ENCODE measurements at places on chromosomes 2 and 18.

DNA sequence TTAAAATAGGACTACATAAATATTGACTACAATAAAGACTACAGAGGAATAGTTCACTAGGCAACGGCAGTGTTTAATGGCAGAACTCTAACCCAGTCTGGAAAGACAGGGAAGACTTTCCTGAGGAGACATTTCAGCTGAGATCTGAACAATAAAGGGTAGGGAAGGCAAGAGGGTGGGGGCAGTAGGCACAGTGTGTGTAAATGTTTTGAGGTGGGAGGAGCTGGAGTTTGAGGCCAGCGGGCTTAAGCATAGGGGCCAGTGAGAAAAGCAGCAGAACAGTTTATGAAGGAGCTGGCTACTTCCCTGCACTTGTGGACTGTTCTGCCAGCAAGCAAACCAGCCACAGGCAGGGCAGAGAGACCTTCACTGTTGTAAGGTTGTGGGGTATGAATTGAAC, 76.6 kb upstream of the UGP2 start:
- DNase-seq = no peak

- DNase-seq = no peak
Observed at GRCh38 chr2:224958873-224959272, 83.4 kb downstream of the DOCK10 start.

- DNase-seq = no peak
Observed at GRCh38 chr2:45029215-45029614, 20.0 kb upstream of the SIX2 start.

DNA sequence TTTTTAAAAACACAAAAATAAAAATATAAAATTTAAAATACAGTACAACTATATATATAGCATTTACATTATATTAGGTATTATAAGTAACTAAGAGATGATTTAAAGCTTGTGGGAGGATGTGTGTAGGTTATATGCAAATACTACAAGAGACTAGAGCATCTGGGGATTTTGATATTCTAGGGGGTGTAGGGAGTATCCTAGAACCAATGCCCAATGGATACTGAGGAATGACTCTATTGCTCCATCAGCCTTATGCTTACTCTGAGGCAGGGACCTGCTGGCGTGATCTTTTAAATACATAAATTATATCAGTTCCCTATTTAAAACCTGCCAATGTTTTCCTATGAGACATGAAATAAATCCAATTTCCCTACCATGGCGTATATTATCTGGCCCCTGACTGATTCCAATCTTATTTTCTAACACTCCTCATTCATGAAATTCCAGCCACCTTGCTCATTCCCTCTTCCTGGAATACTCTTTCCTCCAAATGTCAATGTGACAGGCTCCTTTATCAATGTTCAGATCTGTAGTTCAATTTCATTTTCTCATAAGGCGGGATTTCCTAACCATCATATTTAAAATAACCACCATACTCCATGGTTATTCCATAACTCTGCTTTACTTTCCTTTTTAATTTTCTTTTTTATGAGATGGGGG, 22.2 kb downstream of the SP3 start:
- DNase-seq = no peak

DNA sequence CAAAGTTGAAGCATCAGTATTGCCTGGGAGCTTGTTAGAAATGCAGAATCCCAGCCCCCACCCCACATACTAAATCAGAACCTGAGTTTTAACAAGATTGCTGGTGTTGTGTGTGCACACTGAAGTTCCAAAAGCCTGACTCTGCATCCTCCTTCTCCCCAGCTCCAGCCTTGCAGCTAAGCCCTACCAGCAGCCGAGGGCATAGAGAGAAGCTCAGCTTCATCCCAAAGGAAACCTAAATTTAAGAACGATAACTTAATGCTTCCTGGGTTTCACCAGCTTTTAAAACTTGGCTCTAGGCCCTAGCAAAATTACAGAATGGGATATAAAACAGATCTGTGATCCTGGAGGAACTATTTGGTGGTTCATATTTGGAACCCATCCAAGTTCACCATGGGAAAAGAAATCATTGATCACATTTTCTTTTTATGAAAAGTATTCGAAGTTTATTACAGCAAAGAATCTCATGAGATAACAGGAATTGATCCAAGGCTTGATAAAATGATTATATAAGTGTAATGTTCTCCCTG, 11.1 kb downstream of the SMYD1 start:
- no peak for DNase-seq

DNA sequence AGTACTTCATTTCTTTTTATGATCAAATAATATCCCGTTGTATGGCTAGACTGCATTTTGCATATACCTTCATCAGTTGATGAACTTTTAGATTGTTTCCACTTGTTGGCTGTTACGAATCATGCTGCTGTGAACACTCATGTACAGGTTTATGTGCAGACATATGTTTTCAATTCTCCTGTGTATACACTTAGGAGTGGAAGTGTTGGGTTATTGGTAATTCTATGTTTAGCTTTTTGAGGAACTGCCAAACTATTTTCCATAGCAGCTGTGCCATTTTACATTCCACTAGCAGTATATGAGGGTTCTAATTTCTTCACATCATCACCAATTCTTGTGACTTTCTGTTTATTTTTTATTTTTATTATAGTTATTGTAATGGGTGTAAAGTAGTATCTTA, 32.1 kb upstream of the LCLAT1 start:
- DNase-seq = no peak

- no peak for DNase-seq
Observed at GRCh38 chr2:106106622-106107508, 87.2 kb downstream of the UXS1 start.

GRCh38 chr18:46133534-46133933, 29.3 kb downstream of the HAUS1 start:
- DNase-seq = no peak

- DNase-seq = no peak
Observed at GRCh38 chr2:129828792-129829191, 150.7 kb upstream of the RAB6C start.

GRCh38 chr18:43442571-43442970, 165.3 kb upstream of the SYT4 start:
- no peak for DNase-seq

DNA sequence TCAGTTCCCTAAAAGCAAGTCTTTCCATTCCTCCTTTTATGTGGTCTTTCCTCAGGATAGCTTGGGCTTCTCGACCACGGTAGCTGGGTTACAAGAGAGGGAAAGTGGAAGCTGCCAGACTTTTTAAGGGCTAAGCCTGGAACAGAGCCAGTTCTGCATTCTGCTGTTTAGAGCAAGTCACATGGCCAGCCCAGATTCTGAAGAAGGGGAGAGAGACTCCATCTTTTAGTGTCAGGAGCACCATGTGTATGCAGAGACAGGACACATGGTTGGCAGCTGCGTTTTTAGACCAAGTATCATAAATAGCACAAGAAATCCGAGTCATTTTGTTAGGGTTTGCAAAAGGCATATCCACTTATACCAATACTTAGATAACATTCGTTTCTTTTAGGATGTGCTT, 4.7 kb downstream of the HMSD start:
- DNase-seq = no peak

DNA sequence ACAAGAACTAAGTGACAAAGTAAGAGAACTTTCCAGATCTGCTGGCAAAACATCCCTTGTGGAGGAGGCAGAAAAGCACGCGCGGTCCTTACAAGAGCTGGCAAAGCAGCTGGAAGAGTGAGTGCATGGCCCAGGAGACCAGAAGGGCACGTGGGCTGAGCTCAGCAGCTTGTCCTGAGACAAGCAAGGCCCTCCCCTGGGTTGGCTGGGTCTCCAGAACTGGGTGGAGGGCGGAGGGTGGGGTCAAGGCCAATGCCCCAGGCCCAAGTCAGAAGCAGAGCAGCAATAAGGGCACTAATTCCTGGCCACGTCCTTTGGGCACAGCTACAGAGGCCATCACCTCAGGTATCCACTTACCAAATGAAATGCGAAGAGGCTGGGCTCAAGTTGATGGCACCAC, 110.6 kb upstream of the TTC39C start:
- DNase-seq = no peak

- no peak for DNase-seq
Observed at GRCh38 chr2:224764565-224765236, 48.5 kb upstream of the CCDC195 start.

- DNase-seq = peak; percentile 71
Observed at GRCh38 chr2:184598316-184599053, at the start of gene ZNF804A. ZNF804A (plus strand) TSS chr2:184598529; CDS start chr2:184598960, 431 bp downstream.

DNA sequence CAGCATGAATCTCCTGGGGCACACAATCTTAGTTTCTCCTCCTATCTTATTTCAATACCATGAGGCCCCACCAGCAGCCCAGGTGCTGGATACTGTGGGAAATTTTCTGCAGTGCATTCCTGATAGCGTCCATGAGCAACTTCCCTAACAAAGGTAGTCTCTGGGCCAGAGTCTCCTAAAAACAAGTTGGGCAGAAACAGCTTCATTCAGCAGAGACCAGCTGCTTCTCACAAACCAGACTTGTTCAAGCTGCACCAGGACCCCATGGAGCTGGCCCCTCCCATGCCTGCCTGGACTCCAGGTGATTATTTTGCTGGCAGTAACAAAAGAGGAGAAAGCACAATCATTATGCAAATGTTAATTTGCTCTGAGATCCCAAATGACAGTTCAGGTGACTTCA, 31.4 kb downstream of the MYO5B start:
- no peak for DNase-seq

DNA sequence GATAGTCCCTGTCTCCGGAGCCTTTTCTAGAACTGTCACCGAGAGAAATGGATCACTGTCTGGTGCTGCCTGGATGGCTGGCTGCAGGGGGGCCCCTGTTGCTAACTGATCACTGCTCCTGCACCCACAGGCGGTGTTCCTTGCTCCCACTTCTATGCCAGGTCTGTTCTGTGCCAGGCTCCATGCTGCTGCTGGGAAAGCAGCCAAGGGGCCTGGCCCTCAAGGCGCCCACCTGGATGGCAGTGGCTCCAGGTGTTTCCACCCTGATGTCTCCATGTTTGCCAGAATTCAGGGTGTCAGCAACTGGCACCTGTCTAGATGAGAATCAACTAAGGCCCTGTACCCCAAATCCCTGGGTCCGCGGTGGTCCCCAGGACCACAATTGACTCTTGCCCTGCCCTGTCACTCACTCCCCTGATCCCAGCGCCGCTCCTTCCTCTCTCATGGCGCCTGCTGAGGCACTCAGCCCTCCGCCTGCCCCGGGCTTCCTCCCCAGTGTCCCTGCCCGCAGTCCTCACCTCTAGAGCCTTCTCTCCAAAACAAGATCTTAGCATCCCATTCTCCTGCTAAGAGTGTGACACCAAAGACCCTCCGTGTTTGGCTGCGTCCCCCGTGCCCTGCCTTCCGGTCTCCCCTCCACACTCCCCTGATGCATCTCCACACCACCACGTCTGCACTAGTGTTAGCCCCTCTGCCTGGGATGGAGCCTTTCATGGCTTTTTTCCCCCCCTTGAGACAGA, 72.5 kb upstream of the OTOF start:
- no peak for DNase-seq

DNA sequence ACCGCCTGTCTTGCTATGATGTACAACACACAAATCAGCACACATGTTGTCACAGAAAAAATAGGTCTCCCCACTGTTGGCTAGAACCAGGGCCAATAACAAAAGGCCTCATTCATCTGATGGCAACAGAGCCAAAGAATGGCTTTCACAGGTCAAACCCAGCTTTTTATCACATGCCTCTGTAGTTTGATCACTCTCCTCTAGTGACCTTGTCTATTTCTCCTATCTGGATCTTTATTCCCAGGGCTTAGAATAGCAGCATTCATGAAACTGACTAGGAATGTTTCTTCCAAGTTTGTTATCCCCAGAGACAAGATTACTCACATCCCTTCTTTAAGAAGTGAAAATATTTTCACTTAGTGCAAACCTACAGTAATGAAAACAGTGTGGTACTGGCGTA, 285.8 kb upstream of the GYPC start:
- no peak for DNase-seq

DNA sequence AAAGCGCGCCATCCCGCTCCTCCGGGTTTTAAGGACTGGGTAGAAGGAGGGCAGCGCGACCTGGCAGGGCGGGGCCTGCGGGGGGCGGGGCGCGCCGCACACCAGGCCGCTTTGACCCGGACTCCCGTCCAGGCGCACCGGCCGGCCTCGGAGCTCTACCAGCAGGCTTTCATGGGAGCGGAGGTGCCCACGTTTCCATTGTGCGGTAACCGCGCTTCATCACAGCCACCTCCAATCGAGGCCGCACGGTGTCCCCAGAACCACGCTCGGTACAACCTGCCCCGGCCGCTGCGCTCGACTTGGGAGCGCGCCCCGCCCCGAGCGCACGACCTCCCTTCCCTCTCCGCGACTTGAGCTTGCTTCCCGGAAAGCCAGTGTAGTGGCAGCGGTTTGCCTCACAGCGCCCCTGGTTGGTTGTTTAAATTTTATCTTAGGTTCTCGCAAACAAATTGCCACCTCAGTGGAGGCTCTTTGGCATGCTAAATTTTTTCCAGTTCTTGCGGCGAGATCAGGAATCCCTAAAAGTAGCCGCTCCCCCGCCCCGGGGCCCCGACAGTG, 280 bp upstream of the CYP1B1 start:
- DNase-seq = peak; percentile 56

DNA sequence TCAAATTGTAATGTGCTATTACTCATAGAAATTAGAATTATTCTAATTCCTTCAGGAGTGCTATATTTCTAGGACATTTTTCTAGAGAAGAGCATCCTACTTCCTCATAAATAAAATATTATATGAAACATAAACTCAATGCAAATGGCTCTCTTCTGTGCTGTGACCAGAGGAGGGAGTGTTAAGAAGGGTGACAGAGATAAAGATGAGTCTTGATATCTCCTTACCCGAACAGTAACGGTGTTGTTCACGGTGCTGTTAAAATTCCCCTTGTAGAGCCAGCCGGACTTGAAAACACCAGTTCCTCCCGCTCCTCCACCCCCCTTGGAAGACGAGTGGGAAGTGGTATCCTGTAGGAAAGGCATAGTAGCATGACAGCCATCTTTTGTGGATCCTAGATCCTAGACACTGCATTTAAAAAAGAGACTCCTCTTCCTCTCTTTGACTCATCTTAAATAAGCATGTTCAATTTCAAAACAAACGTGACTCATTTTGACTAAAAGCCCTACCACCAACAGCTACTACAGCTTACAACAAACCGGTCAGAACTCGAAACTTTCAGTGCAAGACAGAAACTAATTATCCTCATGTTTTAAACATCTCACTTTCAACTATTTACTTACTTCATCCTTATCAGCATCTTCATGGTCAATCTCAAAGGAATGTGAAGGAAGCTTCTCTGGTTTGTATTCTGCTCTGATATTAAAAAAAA, 156.3 kb downstream of the DOCK10 start:
- DNase-seq = no peak
